GM12891 (cell line): ENCODE measurements at places on chromosomes 6 and 20.

GRCh38 chr6:6564154-6564553, 24.4 kb upstream of the LY86 start:
- DNase-seq, result no peak

- no peak for DNase-seq
Observed at GRCh38 chr6:125099211-125100073, 54.1 kb upstream of the TPD52L1 start.

GRCh38 chr20:24131281-24131680, 142.7 kb upstream of the GGTLC1 start:
- DNase-seq, result no peak

GRCh38 chr6:81534934-81535465, 217.5 kb downstream of the TENT5A start:
- no peak for DNase-seq

GRCh38 chr20:5168651-5169396, 42.0 kb downstream of the CDS2 start:
- no peak for DNase-seq

DNA sequence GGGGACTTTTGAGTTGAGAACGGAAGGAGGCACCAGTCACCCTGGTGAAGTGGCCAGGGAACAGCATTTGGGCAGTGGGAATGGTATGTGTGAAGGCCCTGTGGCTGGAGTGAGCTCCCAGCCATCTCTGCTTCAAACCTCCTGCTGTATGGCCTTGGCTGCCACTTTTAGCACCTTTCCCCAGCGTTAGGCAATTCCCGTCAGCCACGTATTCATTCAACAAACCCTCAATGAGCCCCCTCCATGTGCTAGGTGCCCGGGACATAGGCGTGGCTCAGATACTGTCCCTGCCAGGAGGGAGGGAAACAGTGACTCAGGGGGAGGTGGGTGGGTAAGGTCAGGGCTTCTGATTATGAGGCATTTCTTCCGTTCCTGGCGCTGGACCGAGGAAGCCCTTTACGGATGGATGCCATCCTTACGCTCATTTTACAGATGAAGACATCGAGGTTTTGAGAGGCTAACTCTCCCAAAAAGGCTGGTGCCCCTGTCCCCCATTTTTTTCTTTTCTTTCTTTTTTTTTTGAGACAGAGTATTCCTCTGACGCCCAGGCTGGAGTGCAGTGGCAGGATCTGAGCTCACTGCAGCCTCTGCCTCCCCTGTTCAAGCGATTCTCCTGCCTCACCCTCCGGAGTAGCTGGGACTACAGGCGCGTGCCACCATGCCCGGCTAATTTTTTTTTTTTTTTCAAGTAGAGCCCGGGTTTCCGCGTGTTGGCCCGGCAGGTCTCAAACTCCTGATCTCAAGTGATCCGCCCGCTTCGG, 37.5 kb downstream of the SRC start:
- DNase-seq, result no peak

DNA sequence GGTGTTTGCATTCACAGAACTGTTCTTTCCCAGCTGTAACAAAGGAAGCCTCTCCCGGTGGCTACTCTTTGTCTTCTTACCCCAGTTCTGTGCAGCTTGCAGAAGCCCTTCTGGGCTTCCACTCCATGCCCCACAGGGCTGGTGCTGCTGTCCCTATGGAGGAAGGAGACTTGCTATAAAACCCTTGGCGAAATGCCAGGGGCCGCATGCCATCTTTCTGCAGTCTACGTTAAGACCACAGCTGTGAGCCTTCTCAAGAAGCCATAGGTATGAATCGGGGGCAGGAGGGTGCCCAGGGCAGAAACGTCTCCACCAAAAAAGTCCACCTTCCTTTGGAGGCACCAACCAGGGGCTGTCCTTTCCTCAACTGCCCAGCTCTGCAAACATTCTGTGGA, 60.7 kb downstream of the PRND start:
- DNase-seq, result no peak

GRCh38 chr6:111731456-111732195, 125.9 kb upstream of the TRAF3IP2 start:
- DNase-seq, result no peak

GRCh38 chr6:32906539-32906938, 34.3 kb downstream of the HLA-DMB start:
- no peak for DNase-seq

GRCh38 chr6:11475016-11475415, 62.5 kb upstream of the TMEM170B start:
- DNase-seq, result no peak

DNA sequence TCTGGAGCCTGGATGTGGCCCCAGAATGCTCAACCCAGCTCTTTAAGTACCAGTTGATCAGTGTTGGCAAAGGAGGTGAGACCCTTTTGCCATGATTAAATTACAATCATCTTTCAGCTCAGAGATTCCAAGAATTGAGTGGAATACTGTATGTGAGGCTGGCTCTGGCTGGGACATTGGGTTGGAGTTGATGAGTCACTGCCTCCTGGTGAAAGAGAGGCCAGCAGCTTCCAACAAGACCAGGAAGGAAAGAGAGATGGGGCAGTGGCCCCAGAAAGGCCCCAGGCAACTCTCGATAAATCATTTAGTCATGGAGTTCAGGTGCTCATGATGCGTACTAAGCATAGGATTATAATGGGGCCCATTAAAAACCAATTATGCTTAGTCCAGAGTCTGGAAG, 2.1 kb downstream of the TGM6 start:
- no peak for DNase-seq

DNA sequence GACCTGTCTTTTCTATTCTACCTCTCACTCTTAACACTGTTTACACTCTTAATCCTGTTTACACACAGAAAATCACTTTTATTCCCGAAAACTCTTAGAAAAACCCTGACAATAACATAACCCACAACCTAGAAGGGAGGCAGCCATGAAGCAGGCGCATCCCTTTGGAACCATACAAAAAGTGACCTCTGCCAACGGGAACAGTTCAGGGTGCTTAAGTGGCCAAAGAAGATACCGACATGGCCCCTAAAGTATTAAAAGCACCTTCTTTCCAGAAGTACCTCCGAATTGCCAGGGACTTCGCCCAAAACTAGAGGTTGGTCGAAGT, 490 bp downstream of the MMUT start:
- DNase-seq, result no peak

DNA sequence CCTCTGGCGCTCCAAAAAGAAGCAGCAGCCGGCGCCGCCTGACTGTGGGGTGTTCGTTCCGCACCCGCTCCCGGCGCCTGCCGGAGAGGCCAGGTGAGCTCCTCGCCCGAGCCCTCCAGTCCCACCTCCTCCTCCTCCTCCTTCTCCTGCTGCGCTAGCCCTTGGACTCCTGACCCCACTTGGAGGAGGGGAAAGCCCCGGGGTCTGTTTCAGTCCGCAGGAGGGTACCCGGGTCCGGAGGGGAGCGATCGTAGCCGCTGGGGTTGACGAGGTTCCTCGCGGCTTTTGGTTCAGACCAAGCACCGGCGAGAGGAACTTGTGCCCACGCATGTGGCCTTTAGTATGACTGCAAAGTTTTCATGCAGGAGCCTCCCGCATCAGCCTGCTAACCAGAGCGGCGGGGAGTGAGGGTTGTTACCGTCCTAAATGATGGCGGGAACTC, 493 bp downstream of the CRYBG1 start:
- peak; percentile 35 for DNase-seq
